ENCODE measurements at places on chromosomes 2 and 18.

GRCh38 chr2:80086831-80087230, 217.7 kb downstream of the LRRTM1 start:
- DNase-seq: no peak

DNA sequence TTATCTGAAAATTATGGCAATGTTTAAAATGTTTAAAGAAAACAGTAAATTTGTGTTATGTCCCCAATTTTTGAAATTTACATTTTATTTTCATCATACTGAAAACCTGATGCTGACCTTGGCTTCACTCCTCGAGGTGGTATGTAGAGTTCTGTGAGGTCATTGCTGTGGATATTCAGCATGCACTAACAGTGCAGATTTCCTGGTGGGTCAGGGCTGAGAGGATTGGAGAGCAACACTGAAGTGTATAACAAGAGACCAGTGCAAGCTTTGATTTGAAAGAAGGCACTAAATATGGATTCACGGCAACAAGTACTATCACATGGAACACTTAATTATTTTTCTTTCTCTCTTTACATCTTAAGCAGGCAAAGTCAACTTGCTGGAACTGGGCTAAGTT, 134.1 kb downstream of the SLC8A1 start:
- DNase-seq: no peak

DNA sequence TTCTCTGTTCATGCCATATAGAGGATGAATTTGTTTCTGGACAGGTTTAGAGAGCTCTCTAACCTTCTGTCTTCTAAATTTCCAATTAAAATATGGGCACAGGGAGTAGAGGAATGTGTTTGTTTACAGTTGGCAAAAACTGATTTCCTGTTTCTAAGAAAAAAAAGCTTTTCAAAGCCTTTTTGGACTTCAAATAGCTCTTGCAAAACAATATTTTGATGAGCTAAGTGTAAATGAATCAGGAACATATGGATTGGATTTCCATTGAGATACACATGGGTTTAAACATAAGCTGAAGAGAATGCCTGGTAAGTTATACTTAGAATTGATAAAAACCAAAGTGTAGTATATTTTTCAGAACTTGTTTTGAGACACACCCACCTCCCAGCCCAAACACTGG, 677.5 kb downstream of the NYAP2 start:
- DNase-seq: no peak

- DNase-seq: no peak
Observed at GRCh38 chr2:67922080-67922785, 140.6 kb downstream of the C1D start.

GRCh38 chr18:44712025-44712424, 31.3 kb downstream of the SETBP1 start:
- DNase-seq: no peak

DNA sequence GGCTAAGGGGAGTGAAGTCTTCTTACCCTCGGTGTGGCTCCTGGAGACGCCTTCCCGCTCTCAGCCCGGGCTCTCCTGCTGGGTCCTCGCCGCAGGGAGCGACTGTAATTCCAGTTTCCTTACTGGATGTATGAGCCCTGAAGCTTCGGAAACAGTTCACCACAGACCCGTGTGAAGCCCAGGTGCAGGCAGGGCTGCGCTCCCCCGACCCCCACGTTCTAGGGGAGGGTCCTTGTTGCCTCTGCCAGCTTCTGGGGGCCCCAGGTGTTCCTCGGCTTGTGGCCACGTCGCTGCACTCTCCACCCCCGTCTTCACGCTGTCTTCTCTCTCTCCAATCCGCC, 5.1 kb upstream of the ASB1 start:
- no peak for DNase-seq

DNA sequence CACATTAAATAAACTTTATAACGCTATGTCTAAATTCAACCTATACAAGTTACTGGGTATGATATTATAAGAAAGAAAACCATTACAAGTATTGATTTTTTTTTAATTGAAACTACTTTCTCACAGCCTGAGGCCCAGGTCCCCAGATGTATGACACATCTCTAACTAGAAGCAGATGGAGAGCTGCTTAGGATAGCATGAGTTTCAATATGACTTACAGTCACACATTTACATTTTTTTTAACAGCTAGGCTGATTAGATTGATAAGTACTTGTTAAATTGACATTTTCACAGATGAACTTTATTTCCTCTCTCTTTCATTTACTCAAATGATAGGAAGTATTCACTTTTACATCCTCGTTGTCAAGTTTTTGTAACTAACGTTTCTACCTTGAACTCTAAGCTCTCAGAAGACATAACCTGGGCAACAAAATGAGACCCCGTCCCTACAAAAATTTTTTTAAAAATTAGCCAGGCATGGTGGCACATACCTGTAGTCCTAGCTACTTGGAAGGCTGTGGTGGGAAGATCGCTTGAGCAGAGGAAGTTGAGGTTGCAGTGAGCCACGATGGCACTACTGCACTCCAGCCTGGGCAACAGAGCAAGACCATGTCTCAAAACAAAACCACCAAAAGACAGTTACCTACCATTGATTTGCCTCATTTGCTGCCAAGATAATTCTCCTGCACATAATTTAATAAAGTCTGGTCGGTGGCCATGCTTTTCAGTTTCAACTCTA, 52.4 kb downstream of the STK39 start:
- DNase-seq: no peak

GRCh38 chr2:146762786-146763185, 1082.0 kb upstream of the ACVR2A start:
- DNase-seq: no peak

GRCh38 chr18:55380589-55380988, 207.4 kb downstream of the TCF4 start:
- no peak for DNase-seq

DNA sequence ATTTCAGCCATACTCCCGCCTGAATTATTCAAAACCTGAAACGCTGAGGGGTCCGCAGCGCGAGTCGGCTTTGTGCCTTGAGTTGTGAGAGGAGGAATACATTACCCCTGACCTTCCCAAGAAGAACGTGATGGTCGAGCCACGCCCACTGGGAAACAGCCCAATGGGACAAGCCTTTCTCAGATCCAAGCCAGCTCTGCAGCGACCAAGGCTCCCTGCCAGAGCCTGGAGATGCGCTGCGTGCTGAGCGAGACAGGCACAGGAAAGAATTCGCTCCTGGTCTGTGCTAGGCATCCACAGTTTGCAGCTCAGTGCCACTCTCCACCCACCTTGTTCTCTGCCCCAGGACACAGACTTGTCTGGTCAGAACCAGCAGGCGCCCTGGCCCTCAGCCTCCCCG, 74.1 kb upstream of the GLI2 start:
- DNase-seq: no peak

DNA sequence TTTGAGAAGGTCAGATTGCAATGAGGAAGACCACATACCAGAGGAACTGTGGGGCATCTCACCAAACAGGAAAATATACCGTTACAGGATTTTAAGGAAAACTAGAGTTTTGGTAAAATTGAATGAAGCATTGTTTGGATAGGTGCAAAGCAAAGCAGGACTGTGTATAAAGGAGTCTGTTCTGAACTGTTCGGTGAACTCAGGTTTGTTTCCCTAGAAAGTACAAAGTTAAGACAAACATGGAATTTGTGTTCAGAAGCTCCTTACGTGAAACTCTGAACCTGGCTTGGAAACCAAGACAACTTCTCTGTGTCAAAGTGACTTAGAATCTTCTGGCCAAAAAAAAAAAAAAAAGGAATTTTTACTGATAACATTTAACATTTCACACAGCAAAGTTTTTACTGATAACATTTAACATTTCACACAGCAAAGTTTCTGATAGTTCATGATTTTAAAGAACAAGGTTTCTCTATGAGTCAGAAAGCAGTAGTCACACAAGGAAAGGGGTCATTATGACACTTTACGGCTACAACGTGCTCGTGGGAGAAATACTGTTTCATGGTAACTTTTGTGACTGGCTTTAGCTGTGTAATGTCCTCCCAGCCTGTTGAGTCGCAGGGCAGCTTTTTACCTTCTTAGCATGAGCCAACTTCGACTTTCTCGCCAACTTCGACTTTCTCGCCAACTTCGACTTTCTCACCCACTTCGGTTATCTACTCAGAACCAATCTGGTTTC, 21.2 kb upstream of the TET3 start:
- DNase-seq: no peak

DNA sequence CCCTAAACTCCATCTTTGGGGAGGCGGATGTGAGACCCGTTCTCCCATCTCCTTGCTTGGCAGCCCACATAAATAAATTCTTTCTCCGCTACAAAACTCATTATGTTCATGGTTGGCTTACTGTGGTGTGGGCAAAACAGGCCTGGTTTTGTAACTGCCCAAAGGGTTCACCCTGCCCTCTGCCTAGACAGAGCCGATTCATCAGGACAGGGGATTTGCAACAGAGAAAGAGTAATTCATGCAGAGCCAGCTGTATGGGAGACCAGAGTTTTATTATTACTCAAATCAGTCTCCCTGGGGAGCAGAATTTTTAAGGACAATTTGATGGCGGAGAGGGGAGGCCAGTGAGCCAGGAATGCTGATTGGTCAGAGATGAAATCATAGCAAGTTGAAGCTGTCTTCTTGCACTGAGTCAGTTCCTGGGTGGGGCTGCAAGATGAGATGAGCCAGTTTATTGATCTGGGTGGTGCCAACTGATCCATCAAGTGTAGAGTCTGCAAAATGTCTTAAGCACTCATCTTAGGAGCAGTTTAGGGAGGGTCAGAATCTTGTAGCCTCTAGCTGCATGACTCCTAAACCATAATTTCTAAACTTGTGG, 8.4 kb upstream of the RNF125 start:
- no peak for DNase-seq

DNA sequence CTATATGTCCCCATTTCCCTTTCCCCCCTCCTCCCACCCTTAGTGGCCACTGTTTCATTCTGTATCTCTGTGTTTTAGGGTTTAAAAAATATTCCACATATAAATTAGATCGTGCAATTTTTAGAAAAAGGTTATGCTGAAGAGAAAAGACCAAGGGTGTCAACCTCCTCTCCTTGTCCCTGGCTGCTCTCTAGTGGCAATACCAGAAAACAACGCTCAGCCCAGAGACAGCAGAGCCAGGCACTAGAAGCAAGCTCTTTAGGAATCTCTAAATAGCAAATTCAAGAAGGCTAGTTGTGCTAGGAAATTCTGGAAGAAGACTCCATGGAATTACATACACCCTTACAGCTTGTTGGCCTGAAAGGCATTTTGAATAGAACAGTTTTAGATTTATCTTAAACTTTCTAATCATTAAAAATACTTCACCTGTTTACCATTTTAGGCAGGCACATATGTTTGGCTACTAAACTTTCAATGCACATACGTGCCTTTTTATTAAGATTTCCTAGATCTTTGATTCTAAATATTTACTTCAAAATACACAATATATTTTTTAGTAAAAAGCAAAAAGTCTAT, 35.1 kb upstream of the RASGRP3 start:
- DNase-seq: peak; percentile 9

All from KG1 (cell line).